ENCODE measurements at places on chromosomes 3 and 15. TPM values are rescaled to one million over a fixed set of nuclear protein-coding genes. Genes with fewer than 3 reads are reported as not detected.

LRRC34 gene
- not detected for total RNA-seq

EPHA3 gene
- total RNA-seq, result not detected

HIGD2B gene
- not detected for total RNA-seq

CHST13 gene
- total RNA-seq, result 0.41 TPM

ZNF80 gene
- not detected for total RNA-seq

POTEB gene
- not detected for total RNA-seq

KLHL40 gene
- total RNA-seq, result not detected

GOLGA8H gene
- 1.6 TPM for total RNA-seq

ITIH1 gene
- not detected for total RNA-seq

ISLR2 gene
- total RNA-seq, result 0.28 TPM

FSD2 gene
- total RNA-seq, result not detected

DZIP1L gene
- total RNA-seq, result 9.4 TPM

SEC11A gene
- 333 TPM for total RNA-seq

CCDC33 gene
- total RNA-seq, result 8.0 TPM
